ENCODE measurements at places on chromosomes 2 and 18.

- no peak for DNase-seq
Observed at GRCh38 chr18:26547646-26548414, 523 bp downstream of the KCTD1 start.

DNA sequence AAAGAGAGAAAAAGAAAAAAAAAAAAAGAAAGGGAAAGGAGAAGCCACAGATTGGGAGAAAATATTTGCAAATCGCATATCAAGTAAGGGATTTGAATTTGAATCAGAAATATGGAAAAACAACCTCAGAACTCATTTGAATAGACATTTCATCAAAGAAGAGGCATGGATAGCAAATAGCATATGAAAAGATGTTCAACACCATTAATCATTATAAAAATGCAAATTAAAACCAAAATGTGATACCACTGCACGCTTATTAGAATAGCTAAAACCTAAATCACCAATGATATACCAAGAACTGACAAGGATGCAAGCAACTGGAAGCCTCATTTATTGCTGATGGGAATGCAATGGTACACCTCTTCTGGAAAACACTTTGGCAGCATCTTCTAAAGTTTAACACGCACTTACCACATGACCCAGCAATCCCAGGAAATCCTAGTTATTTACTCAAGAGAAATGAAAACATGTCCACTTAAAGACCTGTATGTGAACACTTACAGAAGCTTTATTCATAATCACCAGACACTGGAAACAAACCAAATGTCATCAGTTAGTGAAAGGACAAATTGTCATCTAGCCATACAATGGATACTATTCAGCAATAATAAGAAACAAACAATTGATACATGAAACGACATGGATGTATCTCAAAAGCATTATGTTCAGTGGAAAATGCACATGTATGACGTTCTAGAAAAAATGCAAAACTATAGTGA lies 10.3 kb downstream of the DNER start:
- no peak for DNase-seq

- DNase-seq: no peak
Observed at GRCh38 chr2:202193881-202194353, 44.5 kb downstream of the SUMO1 start.

DNA sequence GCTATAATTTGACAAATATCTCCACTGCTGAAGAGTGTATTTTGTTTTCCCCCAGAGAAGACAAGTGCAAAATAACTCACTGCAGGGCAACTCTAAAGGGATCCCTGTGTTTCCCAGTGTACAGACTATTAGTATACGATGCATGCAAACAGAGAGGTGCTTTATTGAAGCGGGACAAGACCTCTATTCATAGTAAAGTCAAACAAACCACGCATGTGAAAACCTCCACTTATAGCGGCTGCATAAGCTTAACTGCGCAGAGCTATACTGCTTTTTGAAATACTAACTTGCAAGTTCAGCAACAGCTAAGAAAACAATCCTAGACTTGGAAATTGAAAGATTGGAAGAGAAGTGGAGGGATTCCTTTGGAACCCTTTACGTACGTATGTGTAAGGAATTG lies 15.6 kb downstream of the RNF144A start:
- no peak for DNase-seq

GRCh38 chr2:84799772-84800171 lies 81.1 kb downstream of the TRABD2A start:
- DNase-seq: no peak

- no peak for DNase-seq
Observed at GRCh38 chr2:235162082-235162836, 210.4 kb downstream of the SH3BP4 start.

DNA sequence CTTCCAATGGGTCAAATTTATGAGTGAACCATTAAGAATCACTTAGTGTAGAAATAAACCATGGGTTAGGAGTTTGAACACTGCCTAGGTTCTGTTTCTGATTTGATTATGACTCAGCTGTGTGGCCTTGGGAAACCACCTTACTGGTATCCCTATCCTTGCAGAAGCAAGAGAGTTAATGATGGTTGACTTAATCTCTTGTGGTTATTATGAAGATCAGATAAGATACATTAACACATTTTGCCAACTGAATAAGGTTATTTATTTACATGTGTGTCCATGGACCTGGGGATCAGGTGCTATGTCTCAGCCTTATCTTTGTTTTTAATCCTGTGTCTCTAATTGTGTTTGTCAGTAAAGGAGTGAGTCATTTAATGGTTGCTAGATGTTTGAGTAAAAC lies 5.4 kb upstream of the KCNJ13 start:
- no peak for DNase-seq

- DNase-seq: no peak
Observed at GRCh38 chr2:185610301-185610700, 128.3 kb upstream of the FSIP2 start.

GRCh38 chr2:64114063-64114911 lies 29.9 kb downstream of the PELI1 start:
- DNase-seq: no peak

- DNase-seq: no peak
Observed at GRCh38 chr2:1988594-1988993, 244.3 kb upstream of the PXDN start.

DNA sequence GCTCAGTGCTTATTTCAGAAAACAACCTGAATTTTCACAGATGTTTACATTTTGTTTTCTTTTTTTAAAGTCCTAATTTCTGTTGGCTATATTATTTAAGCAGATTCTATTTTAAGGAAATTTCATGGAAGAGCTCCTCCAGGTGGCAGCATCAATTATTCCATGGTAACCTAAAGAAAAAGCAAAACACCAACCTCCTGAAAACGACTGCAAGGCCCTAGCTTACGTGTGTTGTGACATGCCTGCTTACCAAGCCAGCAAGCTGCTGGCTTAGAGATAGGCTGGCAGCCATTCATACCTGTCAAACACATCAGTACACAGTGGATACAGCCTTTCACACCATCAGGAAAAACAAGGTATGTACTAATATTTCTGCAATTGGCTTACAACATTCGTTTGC lies 64.9 kb downstream of the LPIN2 start:
- DNase-seq: no peak

- no peak for DNase-seq
Observed at GRCh38 chr18:79859314-79859713, 61.6 kb downstream of the KCNG2 start.

GRCh38 chr2:36525245-36525644 lies 72.7 kb downstream of the FEZ2 start:
- no peak for DNase-seq

GRCh38 chr2:6297238-6297637 lies 568.5 kb downstream of the CMPK2 start:
- no peak for DNase-seq

GRCh38 chr2:168239281-168239680 lies 8.1 kb downstream of the STK39 start:
- no peak for DNase-seq

DNA sequence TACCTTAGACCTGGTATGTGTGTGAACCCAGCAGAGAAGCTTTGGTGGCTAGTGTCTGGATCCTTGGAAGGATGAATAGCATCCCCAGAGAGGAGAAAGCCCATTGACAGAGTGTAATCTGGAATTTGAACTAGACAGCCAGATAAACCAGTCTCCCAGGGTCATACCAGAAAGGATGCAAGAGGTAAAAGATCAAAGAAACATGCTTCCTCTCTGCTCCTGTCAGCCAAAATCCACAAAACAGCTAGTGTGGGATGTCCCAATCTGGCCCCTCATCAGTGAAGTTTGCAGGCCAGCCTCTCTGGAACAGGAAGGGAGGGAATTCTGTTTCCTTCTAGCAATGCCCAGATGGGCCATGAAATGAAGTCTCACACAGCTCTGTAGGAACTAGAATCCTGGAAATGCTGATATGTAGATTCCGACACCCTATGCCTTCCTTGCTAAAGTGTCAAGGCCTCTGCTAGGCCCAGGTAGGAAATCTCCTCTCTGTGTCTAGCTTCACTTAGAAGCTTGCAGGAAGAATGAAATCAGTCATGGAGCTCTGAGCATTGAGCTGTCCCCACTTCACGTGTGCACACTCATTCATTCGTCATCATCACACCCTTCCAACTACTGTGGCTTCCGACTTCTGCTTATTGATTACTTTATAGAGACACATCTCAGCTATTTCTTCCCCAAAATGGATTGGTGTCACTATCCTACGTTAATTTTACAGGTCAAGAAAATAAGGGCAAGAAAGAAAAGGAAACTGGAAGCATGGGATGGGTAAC lies 38.0 kb downstream of the EVA1A start:
- no peak for DNase-seq

DNA sequence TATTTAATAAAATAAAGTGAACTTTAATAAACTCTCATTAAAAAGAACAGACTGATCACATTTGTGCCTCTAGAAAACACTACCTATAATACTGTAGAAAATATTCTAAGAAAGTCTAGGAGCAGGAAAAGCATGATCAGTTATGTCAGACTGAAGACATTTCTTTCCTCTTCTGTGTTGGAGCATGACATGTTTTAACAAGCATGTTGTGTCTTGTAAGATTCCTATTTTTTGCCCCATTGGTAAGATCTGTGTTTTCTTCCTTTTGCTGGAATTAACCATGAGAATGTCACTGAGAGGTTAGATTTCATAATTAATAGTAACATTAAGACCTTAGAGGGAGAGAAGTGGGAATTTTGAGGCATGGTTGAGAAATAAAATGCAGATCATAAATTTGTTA lies 27.7 kb downstream of the LAMA3 start:
- DNase-seq: no peak

DNA sequence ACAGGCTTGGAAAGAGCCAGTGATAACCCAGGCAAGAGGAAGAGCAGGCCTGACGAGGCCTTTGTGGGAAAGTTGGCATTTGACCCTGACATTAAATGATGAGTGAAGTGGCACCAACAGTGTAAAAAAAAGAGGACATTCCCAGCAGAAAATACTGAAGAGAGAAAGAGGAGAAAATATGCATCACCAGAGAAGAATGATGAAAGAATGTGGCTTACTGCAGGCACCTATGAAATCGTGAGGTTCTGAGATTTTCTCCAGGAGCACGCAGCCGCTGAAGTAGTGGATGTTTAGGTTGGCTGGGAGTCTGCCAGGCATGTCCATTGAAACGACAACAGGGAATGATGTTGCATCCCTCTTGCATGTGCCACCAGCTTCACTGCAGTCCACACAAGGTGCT lies 13.8 kb downstream of the EHD3 start:
- no peak for DNase-seq

- no peak for DNase-seq
Observed at GRCh38 chr18:71212222-71212621, 923.4 kb downstream of the SOCS6 start.

DNA sequence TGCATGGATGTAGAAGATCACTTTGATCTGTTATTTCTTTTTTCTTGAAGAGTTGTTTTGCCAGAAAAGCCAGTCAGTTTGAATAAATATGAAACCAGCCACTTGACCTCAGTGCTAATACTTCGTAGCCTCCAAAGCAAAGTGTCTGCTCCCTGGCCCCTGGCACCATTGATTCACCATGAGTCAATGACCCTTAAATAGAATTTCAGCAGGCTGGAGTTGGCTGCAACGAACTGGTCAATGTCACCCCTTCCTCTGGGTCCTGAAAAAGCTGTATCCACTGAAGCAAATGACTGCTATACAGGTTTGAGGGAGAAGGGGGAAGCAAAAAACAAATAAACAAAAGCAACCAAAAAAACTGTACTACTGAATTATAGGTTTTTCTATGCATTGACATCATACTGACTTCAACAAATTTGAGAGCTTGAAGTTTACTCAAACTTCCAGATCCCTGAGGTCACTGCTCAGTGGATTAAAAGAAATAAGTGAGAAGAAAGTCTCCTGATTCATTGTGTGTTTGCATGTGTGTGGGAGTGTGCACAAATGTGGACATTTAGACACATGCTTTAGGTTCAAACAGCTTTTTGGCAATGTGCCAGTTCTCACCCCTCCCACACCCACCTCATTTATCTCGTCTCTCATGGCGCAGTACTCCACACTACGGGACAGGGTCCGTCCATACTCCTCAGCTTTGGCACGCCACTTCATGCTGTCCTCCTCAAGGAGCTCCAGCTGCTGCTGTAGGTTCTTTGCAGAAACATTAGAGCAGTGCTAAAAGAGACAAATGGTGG lies 58.1 kb upstream of the TTN start:
- DNase-seq: no peak

DNA sequence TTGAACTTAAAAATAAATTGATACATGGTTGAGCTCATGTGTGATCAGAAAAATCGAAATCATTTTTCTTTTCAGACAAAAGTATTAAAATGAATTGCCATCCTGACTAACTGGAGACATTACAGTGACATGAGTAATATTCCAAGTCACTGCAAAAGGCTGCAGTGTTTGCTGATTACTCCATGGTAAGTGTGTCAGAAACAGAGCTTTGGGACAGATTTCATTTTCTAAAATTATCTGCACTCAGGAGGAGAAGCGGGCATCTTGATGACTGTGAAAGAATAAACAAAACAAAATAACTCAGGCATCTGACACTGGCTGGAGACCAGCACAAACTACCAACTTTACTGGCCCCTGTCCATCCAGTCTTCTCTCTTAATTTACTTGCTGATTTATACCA lies 312.3 kb upstream of the PIK3C3 start:
- no peak for DNase-seq

- no peak for DNase-seq
Observed at GRCh38 chr2:8380566-8380965, 301.3 kb upstream of the ID2 start.

- no peak for DNase-seq
Observed at GRCh38 chr2:74812787-74813590, 20.9 kb upstream of the HK2 start.

- no peak for DNase-seq
Observed at GRCh38 chr2:230758566-230759480, 46.2 kb downstream of the CAB39 start.

- no peak for DNase-seq
Observed at GRCh38 chr2:122531290-122532071, 776.0 kb downstream of the TSN start.

GRCh38 chr2:159617646-159618045 lies 1.3 kb upstream of the BAZ2B start:
- peak; percentile 8 for DNase-seq

- DNase-seq: no peak
Observed at GRCh38 chr2:229296016-229296415, 24.9 kb upstream of the PID1 start.

GRCh38 chr2:110099471-110100225 lies 16.0 kb downstream of the MALL start:
- DNase-seq: no peak

GRCh38 chr2:9380702-9381628 lies 42.4 kb downstream of the ITGB1BP1 start:
- DNase-seq: no peak

DNA sequence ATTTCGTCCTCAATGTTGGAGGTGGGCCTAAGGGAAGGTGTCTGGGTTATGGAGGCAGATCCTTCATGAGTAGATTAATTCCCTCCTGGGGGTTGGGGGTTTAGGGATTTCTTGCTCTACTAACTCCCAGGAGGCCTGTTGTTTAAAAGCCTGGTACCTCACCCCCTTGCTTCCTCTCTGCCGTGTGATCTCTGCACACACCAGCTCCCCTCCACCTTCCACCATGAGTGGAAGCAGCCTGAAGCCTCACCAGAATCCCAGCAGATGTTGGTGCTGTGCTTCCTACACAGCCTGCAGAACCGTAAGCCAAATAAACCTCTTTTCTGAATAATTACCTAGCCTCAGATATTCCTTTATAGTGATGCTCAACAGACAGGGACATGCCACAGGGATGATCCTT lies 141.5 kb downstream of the ZNF516 start:
- no peak for DNase-seq
